ENCODE measurements at places on chromosomes 11 and 22.

DNA sequence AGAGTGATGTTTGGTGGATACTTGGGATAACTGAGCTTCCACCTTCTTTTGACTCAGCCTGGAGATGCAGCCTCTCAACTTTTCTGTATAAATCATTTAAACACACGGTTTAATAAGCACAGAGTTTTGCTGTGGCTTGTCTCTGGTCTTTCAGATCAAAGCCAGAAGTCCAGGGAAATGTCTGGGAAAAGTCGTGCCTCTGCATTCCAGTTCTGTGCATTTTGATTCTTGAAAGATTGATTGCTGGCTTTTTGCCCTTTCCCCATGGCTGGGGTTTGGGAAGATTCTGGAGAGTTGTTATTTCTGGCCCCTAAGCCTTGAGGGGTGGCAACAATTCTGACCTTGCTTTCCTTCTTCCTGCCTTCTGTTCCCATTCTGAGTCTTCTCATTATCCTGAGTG lies 154.1 kb downstream of the COMMD9 start:
- no peak for DNase-seq

GRCh38 chr11:130737041-130737830 lies 179.0 kb downstream of the SNX19 start:
- no peak for DNase-seq

DNA sequence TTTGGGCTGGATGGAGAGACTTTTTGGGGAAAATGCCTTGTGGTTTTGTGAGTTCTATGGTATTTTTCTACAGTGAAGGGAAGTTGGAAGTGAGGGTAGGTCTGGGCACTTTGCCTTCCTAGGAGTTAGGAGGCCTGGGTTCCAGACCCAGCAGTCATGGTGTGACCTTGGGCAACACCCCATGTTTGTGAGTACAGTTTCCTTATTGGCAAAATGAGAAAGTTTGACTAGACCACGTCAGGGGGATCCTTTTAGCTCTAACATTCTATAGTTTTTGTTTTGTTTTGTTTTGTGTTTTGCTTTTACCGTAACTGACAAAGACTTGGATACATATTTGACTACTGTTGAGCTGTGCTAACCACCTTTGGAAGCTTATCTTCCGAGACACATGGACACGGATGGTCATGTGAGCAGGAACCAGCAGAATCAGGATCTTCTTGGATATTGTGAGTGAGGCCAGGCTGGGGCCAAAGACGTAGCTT lies 109.0 kb downstream of the PKNOX2 start:
- DNase-seq: no peak

DNA sequence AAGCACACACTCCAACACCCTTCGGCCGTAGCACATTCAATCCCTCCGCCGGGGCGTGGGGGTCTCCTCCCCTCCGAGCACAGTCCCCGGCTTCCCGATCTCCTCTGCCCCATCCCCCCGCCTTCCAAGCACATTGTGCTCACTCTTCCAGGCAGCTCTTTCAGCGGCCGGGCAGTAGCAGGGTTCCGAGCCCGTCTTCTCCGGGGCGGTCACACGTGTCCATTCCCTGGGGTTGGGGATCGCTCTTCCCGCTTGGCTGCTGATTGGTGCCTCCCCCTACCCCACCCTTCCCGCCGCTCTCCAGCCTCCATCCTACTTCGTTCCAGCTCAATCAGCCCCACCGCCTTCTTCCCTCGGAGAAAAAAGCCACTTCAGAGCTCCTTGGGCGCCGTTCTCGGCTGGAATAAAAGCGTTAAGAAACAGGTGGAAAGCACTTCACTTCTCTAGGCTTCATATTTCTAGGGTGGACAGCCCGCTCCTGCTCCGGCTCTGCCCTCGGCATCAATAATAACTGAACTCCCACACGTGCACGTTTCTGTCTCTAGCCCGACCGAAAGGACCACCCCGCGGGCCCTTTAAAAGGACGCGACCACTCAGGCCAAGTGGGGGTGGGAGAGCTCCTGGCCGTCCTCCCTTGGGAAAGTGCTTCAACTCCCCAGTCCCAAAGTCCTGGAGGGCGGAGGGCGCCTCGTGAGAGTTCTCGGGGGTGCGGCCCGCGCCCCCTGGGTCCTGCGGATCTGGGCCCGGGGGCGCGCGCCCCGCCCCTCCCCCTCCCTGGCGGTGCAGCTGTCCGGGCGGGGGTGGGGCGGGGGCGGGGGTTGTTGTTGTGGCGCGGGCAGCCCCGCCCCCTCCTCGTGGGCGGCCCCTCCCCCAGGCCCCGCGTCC lies 464 bp upstream of the CECR2 start:
- peak; percentile 85 for DNase-seq

GRCh38 chr11:102155676-102156075 lies 45.4 kb downstream of the YAP1 start:
- DNase-seq: no peak

GRCh38 chr11:60810569-60810968 lies 25.4 kb downstream of the MS4A10 start:
- DNase-seq: no peak
